ENCODE measurements at places on chromosomes 16 and 17. TPM values are rescaled to one million over a fixed set of nuclear protein-coding genes. Genes with fewer than 3 reads are reported as not detected.

Gene ETV4
- 6.2 TPM for total RNA-seq

Gene MYH13
- not detected for total RNA-seq

Gene TMEM98
- total RNA-seq: 88.2 TPM

Gene HS3ST2
- 0.26 TPM for total RNA-seq

Gene AHSP
- total RNA-seq: not detected

Gene ANKRD40CL
- total RNA-seq: not detected

Gene KIF18B
- total RNA-seq: not detected

Gene CD300A
- total RNA-seq: 3.1 TPM

Gene ZSCAN10
- total RNA-seq: not detected

Gene GGT6
- 29.3 TPM for total RNA-seq

Gene CCDC200
- total RNA-seq: not detected

Gene VAT1L
- 0.33 TPM for total RNA-seq

Gene CA5A
- total RNA-seq: not detected

Gene CDRT15L2
- not detected for total RNA-seq

Gene C16orf54
- total RNA-seq: 0.52 TPM

Gene CES1
- 4.2 TPM for total RNA-seq

Gene ESRP2
- total RNA-seq: 55.0 TPM

Gene ATP2A1
- total RNA-seq: not detected

Gene THRA
- total RNA-seq: 61.6 TPM

Gene CES4A
- total RNA-seq: 16.5 TPM

Gene RAB11FIP4
- total RNA-seq: 38.7 TPM

Gene METRNL
- total RNA-seq: 21.3 TPM

Gene PERCC1
- not detected for total RNA-seq

Gene KRT9
- not detected for total RNA-seq

Gene MT1H
- total RNA-seq: 8.8 TPM

Gene CACNG1
- total RNA-seq: not detected

Gene STAC2
- total RNA-seq: not detected

Gene FBXW10
- not detected for total RNA-seq

Gene OTOA
- not detected for total RNA-seq

Gene PTRH2
- 15.5 TPM for total RNA-seq

Gene NLRC3
- 0.78 TPM for total RNA-seq

Measured in body of pancreas (tissue), 4 donors.